Peyer's patch (tissue), 4 donors: ENCODE measurements at places on chromosomes 4 and X. TPM values are rescaled to one million over a fixed set of nuclear protein-coding genes. Genes with fewer than 3 reads are reported as not detected.

The TRIM75 gene
- not detected for total RNA-seq

The AGTR2 gene
- total RNA-seq: not detected

The STOX2 gene
- 4.0 TPM for total RNA-seq

The GLRA3 gene
- total RNA-seq: not detected

The SYTL4 gene
- 37.1 TPM for total RNA-seq
